ENCODE measurements at places on chromosomes 13 and 19.

DNA sequence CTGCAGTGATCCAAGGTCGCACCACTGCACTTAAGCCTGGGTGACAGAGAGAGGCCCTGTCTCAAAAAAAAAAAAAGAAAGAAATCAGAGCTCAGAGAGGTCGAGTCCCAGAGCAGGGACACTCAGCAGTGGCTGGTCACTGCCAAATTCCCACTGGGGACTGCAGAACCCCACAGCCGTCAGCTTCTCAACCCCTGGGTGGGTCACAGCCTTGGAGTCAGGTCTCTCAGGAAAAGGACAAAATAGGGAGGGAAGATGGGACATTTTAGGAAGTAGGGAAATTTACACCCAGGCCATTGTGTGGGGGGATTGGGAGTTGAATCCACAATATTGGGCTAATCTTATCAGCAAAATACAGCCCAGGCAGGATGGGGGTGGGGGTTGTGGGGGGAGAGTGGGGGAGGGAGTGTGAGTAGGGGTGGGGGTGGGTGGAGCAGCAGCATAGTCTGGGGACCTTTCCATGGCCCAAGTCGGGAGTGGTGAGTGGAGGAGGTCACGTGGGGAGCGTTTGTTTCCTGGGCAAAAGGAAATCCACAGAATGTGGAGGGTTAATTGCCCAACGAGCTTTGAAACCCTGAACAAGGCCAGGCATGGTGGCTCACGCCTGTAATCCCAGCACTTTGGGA is 5.0 kb upstream of the CCDC194 start:
- DNase-seq: no peak

- DNase-seq: no peak
Observed at GRCh38 chr13:110259651-110260050, 47.3 kb downstream of the COL4A1 start.

- DNase-seq: no peak
Observed at GRCh38 chr19:39937094-39937720, 2.8 kb upstream of the FCGBP start.

DNA sequence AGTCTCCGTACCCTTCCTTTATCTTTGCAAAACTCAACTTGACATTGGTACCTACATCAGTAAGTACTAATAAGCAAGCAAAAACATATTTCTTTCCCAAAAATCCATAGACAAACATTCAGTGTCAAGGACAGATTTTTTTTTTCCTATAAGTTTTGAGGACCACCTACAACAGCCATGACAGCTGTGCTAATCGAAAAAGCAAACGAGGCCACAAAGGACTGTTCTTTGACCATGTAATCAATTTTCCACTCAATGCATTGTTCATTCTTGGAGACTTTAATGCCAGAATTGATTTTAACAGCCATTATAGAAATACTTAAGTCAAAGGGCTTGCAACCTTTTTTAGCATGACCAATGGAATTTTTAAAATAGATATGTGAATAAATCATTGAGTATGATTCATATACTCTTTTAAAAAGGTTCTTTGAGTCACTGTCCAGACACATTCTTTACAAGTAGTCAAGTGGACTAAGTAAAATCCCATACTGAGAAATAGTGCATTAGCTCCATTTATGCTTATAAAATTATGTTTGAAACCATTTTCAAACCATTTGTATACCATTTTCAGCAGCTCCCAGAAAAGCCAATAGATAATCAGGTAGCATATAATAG is 323.9 kb downstream of the MZT1 start:
- no peak for DNase-seq

DNA sequence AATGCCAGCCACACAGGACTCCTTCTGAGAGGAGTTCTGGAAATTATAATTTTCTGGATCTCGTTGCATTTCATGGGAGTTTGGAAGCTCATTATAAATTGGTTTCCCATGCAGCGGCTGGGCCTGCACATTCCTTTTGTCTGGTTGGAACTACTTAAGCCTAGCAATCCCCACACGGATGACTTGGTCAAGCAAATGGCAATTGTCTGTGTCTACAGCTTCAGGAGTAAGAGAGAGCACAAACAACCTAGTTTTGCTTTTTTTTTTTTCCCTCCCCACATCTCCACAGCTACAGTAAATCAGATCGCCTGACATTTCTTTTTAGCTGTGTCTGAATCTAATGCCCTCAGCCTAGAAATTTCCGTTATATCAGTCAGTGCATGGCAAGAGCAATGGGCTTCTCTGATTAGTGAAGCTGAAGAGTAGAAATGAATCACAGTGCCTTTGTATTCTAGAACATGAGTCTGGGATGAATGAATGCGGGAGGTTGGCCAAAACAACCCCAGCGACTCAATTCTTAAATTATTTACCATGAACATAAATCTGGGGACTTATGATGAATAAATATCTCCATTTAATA is 15.1 kb downstream of the PCDH8 start:
- no peak for DNase-seq

DNA sequence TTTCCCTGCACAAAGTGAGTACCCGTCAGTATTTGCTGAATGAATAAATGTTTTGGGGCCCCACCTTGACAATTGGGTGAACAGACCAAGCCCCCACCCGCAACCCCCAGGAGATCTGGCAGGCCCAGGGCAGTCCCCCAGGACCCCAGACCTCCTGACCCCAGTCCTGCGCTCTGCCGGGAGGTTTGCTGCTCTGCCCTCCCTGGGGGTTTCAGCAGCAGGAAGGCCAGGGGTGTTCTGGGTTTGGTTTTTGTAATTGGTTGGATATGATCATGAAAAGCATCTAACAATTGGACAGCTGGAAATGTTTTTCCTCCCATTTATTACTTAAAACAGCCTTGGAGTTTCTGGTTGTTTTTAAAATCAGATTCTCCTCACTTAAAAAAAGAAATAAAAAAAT is 193.8 kb downstream of the URI1 start:
- DNase-seq: no peak

DNA sequence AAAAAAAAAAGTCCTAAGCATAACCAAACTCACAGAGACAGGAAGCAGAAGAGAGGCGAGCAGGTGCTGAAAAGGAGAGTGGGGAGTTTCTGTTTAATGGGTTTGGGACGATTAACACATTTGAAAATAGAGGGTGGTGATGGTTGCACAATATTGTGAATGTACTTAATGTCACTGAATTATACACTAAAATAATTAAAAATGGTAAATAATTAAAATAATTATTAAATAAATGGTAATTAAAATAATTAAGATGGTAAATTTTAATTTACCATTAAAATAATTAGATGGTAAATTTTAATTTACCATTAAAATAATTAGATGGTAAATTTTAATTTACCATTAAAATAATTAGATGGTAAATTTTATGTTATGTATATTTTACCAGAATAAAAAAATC is 74.8 kb upstream of the XPO4 start:
- DNase-seq: no peak

DNA sequence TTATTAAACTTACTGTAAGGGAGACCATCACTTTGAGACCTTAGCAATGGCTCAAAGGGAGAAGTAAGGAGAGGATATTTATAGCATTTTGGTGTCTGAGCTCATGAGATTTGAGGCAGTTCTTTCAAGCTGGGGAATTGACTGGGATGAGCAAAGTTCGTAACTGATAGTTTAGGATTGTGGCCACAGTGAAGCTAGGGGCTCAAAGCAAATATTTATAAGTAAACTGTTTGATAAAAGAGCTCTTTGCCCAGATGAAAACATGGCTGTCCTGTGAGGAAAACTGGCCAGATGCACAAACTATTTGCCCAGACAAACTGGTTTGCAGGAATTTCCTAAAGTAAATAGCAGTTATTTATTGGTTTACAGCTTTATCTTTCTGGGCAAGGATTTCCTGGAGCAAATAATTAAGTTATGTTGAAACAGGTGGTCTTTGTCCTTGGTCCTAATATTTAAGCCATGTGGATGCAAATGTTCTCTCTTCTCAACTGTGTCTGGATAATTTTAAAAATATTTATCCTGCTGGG is 59.7 kb upstream of the TMTC4 start:
- no peak for DNase-seq

- no peak for DNase-seq
Observed at GRCh38 chr19:10998045-10998533, 37.3 kb downstream of the SMARCA4 start.

- DNase-seq: no peak
Observed at GRCh38 chr19:8373867-8374813, 10.2 kb downstream of the ANGPTL4 start.

DNA sequence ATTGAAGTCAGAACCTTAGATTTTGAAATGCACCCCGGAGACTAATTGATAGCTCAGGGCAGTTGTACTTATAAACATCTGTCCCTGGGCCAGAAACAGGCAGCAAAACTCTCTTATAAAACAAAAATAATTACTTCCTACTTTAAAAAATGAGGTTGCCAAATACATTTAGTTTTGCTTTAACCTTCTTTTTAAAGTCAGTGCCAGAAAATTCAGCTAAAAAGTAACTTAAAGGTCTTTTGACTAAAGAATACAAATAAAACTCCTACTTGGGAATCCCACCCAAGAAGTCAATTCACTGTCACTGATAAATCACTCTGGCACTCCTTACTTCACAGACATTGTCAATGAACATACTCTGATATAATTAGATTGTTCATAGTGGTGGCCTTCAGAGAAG is 60.7 kb downstream of the DOCK9 start:
- DNase-seq: no peak

DNA sequence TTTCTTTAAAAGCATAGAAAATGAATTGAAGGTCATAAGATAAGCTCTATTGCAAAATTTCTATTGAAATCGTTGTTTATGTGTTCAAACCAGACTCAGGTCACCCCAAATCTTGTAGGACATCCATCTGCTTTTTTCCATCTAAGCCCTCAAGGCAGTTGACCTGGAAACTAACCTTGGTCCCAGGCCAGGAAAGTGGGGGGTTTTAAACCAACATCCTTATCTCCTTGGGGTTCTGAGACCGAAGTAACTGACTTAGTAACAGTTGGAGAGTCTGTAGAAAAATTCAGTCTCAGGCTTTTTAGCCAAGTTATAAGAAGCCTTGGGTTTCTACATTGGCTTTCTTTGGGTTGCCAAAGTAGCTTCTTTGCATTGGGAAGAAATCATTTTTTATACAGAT is 23.4 kb downstream of the ZNF507 start:
- no peak for DNase-seq

- DNase-seq: no peak
Observed at GRCh38 chr19:42411581-42412178, 15.5 kb downstream of the LIPE start.

- no peak for DNase-seq
Observed at GRCh38 chr13:63546524-63546923, 2130.9 kb upstream of the PCDH20 start.

DNA sequence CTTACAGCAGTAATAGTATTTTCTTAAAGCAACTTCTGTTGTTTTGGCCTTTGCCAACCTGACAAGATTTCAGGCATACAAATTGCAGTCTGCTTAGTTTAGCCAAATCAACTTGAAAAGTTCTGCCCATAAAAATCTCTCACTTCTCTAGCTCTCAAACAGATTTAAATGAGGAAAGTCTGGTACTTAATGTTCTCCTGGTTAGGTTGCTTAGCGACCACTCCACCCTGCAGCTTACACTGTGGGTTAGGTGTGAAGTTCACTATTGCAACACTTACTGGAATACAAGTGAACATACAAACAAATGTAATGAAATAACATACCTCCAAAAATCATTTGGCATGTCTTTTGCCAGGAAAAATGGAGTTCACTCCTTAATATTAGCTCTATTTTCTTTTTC is 178.7 kb upstream of the PCDH9 start:
- DNase-seq: no peak

DNA sequence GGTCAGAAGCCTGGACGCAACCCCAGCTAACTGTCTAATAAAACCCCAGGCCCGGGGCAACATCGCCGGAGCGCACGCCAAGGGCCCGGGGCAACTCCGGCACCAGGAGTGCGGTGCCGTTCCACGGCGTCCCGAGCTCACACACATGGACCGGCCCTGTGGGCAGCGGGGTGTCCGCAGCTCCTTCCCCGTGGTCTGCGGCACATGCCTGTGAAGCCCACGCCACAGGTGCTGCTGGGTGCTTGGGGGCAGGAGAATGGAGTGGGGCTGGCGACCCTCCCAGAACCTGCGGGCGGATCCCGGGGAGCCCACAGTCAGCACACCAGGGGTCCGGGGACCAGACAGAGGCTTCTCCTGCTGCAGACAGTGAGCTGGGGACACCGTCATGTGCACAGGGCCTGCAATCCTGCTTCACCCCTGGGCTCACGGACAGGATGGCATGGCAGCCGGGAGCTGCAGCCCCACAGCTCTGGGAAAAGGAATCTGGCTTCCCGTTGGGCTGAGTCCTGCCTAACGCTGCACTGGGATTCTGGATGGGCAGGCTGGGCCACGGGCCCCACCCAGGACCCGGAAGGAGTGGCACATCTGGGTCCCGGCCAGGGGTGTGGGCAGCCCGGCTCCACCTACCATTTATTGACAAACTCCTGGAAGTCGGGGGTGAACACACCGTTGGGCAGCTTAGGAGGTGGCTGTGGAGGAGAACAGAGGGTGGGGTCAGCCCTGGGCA is 28.2 kb upstream of the ZBTB7A start:
- DNase-seq: no peak

- DNase-seq: no peak
Observed at GRCh38 chr13:25881971-25882451, 169.8 kb downstream of the SHISA2 start.

GRCh38 chr13:49210114-49210513 is 10.0 kb upstream of the MLNR start:
- DNase-seq: no peak

DNA sequence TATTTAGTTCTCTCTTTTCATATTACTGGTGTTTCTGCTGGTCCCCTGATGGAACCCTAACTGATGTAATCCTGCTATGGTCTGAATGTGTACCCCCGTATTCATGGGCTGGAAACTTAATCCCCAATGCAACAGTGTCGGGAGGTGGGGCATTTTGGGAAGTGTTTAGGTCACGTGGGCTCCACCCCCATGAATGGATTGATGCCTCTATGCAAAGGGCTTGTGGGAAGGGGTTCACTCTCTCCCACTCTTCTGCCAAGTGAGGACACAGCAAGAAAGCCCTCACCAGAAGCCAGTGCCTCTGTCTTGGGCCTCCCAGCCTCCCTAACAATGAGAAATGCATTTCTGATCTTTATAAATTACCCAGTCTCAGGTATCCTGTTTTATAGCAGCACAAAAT is 21.2 kb upstream of the UBAC2 start:
- DNase-seq: no peak

DNA sequence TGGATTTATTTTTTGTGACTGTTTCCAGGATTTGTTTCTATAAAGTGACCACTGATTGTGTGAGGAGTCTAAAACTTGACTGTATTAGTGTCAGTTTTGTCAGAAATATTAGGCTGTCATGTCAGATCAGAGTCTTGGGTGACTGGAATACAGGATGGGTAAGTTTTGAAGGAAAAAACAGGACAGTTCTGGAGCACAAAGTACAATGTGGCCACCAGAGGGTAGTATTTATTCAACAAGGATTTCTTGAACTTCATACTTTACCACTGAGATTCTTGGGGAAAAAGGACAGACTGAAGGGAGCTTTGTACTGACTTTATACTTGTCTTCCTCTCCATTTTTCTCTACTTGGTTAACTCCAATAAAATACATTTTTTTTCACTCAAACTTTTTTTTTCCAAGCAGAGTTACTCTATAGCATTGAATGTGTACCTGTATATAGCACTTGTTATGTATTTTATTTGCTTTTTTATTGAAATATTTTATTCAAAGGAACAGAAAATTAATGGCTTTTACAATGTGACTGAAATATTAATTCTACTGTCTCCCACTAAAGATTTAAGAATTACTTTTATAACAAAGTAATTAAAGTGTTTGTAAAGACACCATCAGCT is 51.1 kb downstream of the LMO7 start:
- no peak for DNase-seq

GRCh38 chr13:73676550-73677047 is 457.6 kb downstream of the KLF12 start:
- DNase-seq: no peak

- no peak for DNase-seq
Observed at GRCh38 chr19:38175422-38175821, 48.6 kb downstream of the DPF1 start.

All from hepatic stellate cell (primary cell).